ENCODE measurements at places on chromosomes 6 and 20. TPM values are rescaled to one million over a fixed set of nuclear protein-coding genes. Genes with fewer than 3 reads are reported as not detected.

- no peak for DNase-seq
Observed at GRCh38 chr20:60035-60918, 27.2 kb upstream of the DEFB125 start.

GRCh38 chr6:163992701-163993100 is 578.2 kb downstream of the QKI start:
- DNase-seq = no peak

The KHDC1L gene
- not detected for total RNA-seq

The EHMT2 gene
- total RNA-seq = 34.4 TPM

The HLA-DPA1 gene
- total RNA-seq = 145 TPM

The GJA10 gene
- total RNA-seq = not detected

The NQO2 gene
- 35.1 TPM for total RNA-seq

The NEURL2 gene
- 1.9 TPM for total RNA-seq

DNA sequence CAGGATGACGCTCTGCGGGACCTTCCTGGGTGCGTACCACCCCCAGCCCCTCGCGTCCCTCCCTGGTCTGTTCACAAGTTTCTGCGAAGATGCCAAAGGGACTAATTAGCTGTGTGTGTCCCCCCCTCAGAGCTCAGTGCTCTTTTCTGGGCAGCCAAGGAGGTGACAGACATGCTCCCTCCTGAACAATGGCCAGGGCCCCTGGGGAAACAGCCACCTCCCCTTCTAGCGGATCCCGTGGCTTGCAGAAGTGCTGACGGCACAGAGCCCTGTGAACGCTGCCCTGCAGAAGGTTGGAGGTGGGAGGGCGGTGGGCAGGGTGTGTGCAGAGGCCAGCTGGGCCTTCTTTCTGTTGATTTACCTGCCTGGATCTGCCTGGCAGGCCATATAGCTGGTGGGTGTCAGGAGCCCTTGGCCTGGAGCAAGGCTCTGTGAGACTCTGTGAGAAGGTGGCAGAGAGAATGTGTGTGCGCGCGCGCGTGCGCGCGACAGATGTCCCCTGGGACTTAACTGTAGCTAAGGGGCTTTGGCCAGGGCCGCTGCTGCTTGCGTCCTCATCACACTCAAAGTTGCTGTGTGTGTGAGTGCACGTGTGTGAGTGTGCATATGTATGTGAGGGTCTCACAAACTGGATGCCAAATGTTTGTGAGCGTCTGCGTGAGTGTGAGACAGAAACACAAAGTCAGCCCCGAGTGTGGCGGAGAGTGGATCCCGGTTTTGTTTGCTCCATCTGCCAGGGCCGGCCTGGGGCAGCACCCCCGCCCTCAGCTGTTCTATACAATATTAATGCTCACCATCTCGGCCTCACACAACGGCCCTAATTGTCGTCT is 3.5 kb upstream of the MYT1 start:
- no peak for DNase-seq

The COL20A1 gene
- total RNA-seq = not detected

DNA sequence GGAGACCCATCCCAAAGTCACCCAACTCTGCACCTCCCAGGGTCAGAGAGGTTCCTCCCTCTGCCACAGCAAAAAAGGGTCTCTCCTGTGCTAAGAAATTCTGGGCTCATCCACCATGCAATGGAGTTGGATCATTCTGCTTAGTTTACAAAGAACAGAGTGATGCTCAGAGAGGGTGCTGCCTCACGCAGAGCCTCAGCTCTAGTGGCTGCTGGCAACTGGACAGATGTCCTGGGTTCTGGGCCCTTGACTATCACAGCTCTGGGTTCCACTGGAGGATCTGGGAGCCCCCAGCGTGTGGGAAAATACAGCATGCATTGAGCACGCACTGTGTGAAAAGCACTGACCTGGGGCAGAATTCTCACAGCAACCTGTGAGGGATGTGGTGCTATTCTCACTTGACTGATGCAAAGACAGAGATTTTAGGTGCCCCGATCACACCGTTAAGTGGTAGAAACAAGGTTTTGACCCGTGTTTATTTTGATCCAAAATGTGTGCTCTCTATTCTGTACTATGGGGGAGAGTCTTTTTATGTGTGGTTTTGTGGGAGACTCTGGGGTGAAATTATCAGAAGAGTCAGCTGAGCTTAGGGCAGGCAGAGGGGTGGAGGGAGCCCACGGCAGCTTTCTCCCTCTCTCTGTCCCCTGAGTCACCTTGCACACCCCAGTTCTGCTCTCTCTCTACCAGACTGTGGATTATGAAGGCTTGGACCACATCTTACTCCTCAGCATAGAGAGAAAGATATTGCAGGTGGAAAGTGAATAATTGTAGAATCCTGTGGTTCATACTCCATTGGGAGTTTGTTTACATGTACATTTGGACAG is 19.9 kb downstream of the TREML4 start:
- DNase-seq = no peak

DNA sequence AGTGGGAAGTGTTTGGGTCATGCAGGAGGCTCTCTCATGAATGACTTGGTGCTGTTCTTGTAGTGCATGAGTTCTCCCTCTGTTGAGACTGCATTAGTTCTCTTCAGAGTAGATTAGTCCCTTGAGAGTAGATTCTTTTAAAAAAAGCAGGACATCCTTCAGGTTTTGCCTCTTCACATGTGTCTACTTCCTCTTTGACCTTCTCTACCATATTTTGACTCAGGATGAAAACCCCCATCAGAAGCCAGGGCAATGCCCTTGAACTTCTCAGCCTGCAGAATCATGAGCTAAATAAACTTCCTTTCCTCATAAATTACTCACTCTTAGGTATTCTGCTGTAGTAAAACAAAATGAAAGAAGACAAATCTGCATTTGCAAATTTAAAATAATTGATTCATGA is 170.3 kb downstream of the CD109 start:
- no peak for DNase-seq

DNA sequence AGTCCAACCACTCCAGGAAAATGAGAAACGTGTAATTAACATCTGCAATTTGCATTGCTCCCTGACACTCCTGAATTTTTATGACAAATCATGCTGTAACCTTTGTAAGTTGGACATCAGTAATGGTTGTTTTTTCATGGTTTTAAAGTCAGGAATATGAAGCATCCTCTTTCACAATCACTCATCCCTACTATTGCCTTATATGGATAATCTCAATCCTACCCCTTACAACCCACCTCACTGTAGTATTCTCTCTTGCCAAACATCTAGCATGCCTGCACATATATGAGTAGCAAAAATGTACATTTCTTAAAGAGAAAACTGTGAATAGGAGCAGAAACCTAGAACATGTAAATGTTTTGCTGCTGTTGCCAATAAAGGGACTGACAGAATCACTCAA is 729.5 kb downstream of the KIF16B start:
- no peak for DNase-seq

GRCh38 chr6:155235087-155235486 is 28.7 kb upstream of the CLDN20 start:
- DNase-seq = no peak

- DNase-seq = no peak
Observed at GRCh38 chr6:29728173-29728874, 5.1 kb downstream of the HLA-F start.

- no peak for DNase-seq
Observed at GRCh38 chr6:159259441-159260125, 90.4 kb downstream of the FNDC1 start.

All from natural killer cell treated with Interleukin-12 subunit alpha and Interleukin-12 subunit beta and Interleukin-15 and Interleukin-18, amount 100 ng/mL, for 72 hours (primary cell).